ENCODE measurements at places on chromosomes 13 and 19. TPM values are rescaled to one million over a fixed set of nuclear protein-coding genes. Genes with fewer than 3 reads are reported as not detected.

DNA sequence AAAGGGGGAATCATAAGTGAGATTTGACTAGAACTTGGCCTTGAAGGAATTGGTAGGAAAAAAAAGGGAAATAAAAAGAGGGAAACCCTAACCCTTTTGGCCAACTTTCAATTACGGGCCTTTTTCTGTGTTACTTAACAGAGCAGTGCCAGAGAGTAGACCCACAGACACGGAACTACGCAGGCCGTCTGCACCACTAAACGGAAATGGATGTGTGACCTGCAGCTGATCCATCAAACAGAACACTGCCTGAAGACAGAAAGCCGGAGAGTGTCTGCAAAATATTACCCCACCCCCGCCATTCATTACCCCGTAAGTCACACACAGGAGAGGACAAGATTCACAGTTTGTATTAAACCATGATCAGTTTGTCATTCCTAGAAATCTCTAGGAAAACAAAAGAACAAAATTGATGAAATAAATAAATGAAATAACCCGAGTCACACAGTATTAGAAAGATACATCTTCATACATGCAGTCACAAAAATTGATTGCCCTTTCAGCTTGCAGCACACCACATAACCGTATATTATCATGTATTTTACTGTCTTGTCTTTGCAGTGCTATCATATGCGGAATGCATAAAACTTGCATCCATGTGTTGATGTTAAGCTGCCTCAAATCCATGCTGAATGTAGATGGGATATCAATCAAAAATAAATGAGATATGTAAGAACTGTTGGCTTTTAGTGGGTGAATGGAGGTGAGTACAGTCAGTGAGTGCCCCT lies 424.7 kb downstream of the IRS2 start:
- DNase-seq: no peak

GRCh38 chr19:21210037-21210621 lies 68.3 kb downstream of the ZNF431 start:
- DNase-seq: no peak

GRCh38 chr19:49149652-49150105 lies 5.5 kb downstream of the HRC start:
- DNase-seq: peak; percentile 94

DNA sequence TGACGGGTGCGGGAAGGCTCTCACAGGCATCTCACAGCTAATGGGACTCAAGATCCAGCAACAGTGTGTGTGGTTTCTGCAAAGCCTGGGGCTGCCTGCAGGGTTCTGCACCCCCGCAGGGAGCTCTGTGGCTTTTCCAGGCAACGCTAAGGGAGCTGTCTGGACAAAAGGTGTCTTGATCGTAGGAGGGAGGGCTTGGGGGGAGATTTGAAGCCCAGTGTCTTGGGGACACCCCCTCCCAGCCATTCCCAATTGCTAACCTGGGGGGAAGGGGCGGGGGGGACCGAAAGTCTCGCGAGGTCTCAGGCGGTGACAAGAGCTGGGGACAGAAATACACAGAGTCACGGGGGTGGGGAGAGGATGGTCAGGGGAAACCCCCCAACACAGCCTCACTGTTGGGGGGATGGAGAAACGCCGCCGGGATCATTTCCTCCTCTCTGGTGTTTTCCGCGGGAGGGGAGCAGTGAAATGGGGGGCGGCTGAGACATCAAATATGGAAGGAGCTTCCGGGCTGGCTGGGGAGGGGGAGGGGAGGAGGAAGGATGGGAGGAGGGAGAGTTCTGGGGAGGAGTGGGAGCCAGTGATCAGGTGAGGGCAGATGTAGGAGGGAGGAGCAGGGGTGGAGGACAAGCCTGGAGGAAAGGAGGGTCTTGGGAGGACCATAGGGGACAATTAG lies 13.3 kb downstream of the KCNC3 start:
- peak; percentile 46 for DNase-seq

Gene VAV1
- total RNA-seq: 4.4 TPM

Gene ENOX1
- total RNA-seq: 2.5 TPM
